Hematopoietic multipotent progenitor cell treated with erythropoietin and hydrocortisone succinate and interleukin-3 and kit ligand, for 6 days (in vitro differentiated cells): ENCODE measurements at places on chromosomes 2 and 18.

DNA sequence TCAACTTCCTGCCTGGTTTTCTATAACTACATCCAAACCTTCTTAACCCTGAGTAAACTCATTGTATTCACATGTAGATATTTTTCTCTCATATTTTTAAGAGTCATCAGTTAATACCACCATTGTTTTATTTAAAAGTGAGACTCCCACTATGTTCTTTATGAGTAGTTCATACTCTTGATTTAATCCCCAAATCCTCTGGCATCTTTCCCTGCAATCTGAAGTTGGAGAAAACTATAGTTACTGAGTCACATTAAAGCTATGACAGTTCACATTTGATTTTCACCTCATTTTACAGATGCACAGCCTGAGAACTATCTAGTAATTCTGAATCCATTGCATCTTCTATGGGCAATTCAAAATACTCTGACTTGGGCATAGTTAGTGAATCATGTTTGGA, 1358.7 kb upstream of the NRXN1 start:
- DNase-seq: no peak

- DNase-seq: no peak
Observed at GRCh38 chr2:46798041-46798440, 117.6 kb downstream of the MCFD2 start.

DNA sequence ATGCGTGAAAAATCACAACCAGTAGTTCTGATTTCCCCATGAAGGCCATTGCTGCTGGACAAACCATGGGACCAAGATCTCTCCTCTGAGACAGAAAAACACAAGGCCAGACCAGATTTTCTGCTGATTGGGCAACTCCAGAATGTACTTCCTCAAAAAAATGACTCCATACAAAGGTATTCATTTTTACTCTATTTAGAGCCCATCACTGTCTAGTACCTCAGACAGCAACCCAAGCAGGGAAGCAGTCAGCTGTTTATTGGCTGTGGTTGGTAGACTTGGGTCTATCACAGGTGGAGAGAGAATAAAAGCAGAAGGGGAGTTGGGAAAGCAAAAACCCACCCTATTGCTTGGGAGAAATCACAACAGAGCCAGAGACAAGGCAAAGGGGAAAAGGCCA, 219.9 kb downstream of the PIK3C3 start:
- DNase-seq: peak; percentile 1

- DNase-seq: no peak
Observed at GRCh38 chr2:207901829-207902228, 123.5 kb downstream of the PLEKHM3 start.

GRCh38 chr2:186862869-186863709, 14.1 kb upstream of the ZSWIM2 start:
- DNase-seq: peak; percentile 63

GRCh38 chr2:38262069-38262871, 114.8 kb downstream of the ATL2 start:
- no peak for DNase-seq

DNA sequence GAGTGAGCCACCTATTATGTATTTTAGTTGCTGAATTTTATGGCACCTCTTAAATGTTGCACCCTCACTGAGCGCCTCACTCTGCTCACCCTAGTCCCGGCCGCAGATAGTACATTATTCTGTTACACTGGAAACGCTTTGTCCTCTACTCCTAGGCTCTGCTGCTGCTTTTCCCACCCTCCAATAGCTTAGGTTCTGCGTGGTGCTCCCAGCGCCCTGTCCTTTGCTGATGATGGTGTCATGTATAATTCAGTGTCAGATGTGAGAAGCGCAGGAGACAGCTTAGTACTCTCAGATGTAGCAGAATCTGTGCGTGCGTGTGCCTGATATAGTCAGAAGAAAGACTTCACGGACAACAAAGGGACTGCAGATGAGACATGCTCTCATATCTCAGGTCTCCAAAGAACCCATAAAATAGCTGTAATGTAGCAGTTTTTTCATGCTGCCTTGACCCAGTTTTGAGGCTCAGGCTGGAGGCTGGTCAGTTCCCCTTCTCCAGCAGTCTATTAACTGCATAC, 1.4 kb upstream of the REEP1 start:
- no peak for DNase-seq

DNA sequence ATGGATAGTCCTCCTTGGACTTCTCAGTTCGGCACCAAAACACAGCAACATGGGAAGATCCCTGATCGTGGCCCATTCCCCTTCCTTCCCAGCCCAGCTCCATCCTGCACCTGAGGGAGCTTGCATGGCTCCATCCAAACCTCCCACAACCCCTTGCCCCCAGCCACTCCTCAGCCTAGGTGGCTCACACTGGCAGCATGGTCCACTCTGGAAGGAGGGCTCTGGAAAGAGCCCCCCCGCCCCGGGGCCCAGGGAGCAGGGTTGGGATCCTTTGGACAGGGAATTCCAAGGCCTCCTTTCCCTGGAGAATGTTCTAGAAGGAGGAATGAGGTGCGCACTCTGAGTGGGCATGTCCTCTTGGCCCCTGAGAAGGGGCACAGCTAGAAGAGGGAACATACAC, 62.8 kb upstream of the ID2 start:
- DNase-seq: no peak

DNA sequence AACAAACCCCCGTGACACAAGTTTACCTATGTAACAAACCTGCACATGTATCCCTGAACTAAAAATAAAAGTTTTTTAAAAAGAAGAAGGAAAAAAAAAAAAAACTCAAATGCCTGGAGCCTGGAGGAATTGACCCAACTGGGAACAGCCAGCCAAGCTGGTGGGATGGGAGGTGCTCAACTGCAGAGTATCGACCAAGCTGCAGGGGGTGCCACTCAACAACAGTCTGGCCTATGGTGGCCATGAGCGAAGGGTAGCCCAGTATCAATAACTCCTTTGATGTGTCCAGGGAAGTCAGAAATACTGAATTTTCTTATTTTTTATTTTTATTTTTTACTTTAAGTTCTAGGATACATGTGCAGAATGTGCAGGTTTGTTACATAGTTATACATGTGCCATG, 310.3 kb upstream of the DLGAP1 start:
- DNase-seq: no peak
